Stimulated activated CD4-positive, alpha-beta T cell treated with anti-CD3 and anti-CD28 coated beads, Interleukin-12 subunit alpha, Interleukin-12 subunit beta, amount 100 ng/mL, for 48 hours (primary cell): ENCODE measurements at places on chromosomes 12 and 14.
A peak's percentile ranks its signal among the peaks of the same experiment; 100 is the strongest.

DNA sequence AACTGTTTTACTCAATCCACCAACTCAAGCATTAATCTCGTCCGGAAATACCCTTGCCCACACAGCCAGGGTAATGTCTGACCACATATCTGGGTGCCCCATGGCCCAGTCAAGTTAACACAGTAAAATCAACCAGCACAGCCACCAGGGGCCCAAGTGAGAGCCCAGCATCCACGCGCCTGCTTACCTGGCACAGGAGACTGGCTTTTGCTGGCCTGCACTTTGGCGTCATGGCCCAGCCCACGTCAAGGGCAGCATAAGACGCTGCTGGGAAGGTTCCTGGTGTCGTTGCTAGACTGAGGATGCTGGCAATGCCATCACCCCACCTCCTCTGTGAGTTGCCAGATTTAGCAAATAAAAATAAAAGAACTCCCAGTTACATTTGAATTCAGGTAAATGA is 53.6 kb upstream of the BCL11B start:
- no peak for DNase-seq

- DNase-seq: no peak
Observed at GRCh38 chr12:65823513-65824375, 539 bp upstream of the HMGA2 start.

- no peak for DNase-seq
Observed at GRCh38 chr12:127621366-127621765, 645.6 kb upstream of the TMEM132C start.

GRCh38 chr12:74440469-74440868 is 97.2 kb upstream of the ATXN7L3B start:
- no peak for DNase-seq

GRCh38 chr12:78439666-78440065 is 424.9 kb upstream of the SYT1 start:
- no peak for DNase-seq

DNA sequence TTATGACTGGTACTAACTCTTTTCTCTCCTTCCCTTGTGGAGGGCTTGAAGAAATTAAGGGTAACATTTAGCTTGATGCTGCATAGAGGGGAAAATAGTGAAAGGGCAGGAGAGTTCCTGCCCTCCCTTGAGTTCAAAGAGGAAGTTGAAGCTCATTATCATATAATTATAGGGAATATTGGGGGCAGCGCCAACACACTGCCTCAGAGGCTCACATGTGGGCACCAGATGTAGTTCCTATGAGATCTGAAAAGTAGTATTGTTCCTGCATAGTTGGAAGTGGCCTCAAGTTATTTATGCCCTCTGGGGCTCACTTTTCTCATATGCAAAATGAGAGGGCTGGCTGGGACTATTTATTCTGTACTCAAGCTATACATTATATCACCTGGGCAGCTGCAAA is 33.0 kb upstream of the FGF23 start:
- DNase-seq: no peak

DNA sequence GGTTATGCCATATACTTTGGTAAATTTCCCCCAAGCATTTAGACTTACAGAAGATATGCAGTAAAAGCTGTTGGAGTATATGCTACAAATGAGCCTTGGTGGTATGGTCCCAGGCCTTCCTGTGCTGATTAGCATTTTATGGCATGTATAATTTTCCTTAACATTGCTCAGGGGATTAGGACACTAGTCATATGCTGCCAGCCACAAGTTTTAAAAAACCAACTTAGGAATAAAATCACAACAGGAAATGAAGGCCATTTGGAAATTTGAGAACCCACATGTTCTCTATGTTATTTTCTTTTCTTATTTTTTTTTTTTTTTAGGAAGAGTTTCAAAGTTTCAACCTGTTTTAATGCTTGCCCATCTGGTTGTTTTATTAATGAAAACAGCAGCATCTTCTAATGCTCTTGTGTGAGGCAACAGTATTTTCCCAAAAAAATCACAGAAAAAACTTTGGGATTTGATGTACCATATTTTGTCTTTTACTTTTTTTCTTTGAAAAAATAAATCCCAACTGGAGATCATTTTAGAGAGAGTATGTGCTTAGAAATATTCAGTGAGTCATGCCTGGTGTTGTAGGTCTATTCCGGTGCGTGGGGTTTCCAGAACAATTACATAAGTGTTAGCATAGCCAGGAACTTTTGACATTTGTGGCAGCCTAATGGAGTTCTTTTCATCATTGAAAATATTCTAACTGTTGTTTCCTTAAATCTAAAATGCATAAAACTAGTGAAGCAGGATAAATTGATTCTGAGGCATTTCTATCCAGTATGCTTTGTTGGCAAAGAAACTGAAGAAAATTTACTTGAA is 21.7 kb upstream of the DUSP6 start:
- no peak for DNase-seq

GRCh38 chr14:59964251-59965007 is 44.5 kb downstream of the LRRC9 start:
- no peak for DNase-seq

- DNase-seq: no peak
Observed at GRCh38 chr12:12017798-12018197, 52.9 kb upstream of the BCL2L14 start.

DNA sequence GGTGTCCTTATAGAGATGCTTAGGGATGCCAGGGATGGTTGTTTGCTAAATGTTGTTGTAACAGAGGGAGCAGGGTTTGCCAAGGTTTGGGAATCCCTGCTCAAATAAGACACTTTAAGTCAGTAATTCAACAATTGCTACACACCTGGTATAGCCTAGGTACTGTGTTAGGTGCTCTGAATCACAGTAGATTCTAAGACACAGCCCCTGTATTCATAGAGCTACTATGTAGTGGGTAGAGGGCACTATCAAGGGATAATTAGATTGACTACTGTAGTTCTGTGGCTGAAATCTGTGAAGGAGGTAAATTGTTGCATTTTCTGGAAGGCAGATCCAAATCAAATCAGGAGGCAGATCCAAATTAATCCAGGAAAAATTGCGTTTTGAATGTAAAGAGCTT is 149.2 kb downstream of the C12orf75 start:
- DNase-seq: no peak

DNA sequence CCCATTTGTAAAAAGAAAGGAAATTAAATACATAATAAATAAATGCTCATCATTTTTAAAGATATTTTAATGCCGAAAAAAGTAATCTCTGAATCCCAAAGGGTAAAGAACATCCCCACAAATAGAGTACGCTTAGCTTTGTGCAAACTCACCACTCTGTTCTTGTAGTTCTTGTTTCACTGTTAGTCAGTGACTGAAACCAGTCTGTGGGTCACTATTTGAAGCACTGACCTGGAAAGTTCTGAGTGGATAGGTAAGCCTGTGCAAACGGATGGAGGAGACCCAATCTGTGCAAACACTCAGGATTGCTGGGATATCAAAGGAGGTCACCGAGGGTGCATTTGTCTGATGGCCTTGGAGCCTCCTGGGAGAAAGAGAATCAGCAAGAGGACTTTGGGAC is 68.1 kb upstream of the TSPAN11 start:
- DNase-seq: no peak

DNA sequence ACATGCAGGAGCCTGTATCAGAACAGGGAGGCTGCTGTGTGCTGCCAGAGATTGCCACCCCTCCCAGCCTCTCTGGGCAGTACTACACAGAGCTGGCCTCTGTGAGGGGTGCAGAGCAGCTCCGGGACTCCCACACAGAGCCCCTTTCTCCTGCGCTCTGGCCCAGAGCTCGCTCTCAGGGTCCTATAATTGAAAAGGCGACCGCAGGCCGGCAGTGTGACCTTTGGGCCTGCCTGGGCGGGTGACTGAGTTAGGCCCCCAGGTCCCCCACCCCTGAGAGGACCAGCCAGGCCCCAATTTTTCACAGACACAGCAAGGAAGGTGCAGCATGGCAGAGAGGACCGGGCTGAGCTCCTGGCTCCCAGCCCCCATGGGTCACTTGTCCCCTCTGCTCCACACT is 136.4 kb downstream of the ZFP36L1 start:
- no peak for DNase-seq

- no peak for DNase-seq
Observed at GRCh38 chr12:10965476-10965875, 21.2 kb downstream of the TAS2R50 start.

GRCh38 chr12:106223485-106224354 is 24.1 kb downstream of the CKAP4 start:
- peak; percentile 70 for DNase-seq

DNA sequence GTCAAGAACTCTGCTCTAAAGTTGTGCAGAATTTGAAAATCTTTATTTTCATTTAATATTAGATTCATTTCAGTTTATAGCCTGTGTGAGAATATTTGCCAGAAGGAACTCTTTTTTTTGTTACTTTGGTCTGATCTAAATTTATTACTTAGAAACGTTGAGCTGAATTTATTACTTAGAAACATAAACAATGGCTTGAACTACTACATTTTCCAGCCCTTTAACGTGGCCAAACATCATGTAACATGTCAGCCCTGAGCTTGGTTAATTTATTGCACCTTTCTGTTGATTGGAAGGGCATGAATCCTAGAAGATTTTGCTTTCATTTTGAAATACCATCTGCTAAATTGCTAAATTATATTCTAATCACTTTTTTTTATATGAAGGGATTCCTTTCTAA is 241.4 kb downstream of the TMEM117 start:
- DNase-seq: no peak
